Endothelial cell (in vitro differentiated cells): ENCODE measurements at places on chromosomes 6 and 20. TPM values are rescaled to one million over a fixed set of nuclear protein-coding genes. Genes with fewer than 3 reads are reported as not detected.

- H3K4me3 ChIP-seq, result no peak overlapping the region
- DNase-seq, result no peak
- no peak overlapping the region for H3K27ac ChIP-seq
- no peaks in the 10 kb centered on the region for H3K36me3 ChIP-seq
- H3K27me3 ChIP-seq, result peaks cover 3% of the 10 kb centered on the region
Measured at GRCh38 chr6:167118839-167119238, 4.1 kb upstream of the CCR6 start.

Gene SCAF8
- total RNA-seq, result 51.4 TPM

Gene LAMA2
- total RNA-seq, result 2.0 TPM

Gene BRPF3
- total RNA-seq, result 37.6 TPM

Gene SLC17A3
- 0.23 TPM for total RNA-seq

- H3K27me3 ChIP-seq, result peaks cover 13% of the 10 kb centered on the region
- no peak overlapping the region for H3K4me3 ChIP-seq
- DNase-seq, result no peak
- H3K36me3 ChIP-seq, result no peaks in the 10 kb centered on the region
Measured at GRCh38 chr6:41694815-41695526, 40.4 kb downstream of the TFEB start.

GRCh38 chr6:38352636-38353035 is 287.1 kb downstream of the BTBD9 start:
- DNase-seq, result no peak
- H3K4me3 ChIP-seq, result no peak overlapping the region
- peaks cover 3% of the 10 kb centered on the region for H3K4me1 ChIP-seq
- H3K27me3 ChIP-seq, result no peaks in the 10 kb centered on the region
- H3K27ac ChIP-seq, result no peak overlapping the region
- H3K36me3 ChIP-seq, result no peaks in the 10 kb centered on the region

Gene SYCP2L
- total RNA-seq, result 8.1 TPM

DNA sequence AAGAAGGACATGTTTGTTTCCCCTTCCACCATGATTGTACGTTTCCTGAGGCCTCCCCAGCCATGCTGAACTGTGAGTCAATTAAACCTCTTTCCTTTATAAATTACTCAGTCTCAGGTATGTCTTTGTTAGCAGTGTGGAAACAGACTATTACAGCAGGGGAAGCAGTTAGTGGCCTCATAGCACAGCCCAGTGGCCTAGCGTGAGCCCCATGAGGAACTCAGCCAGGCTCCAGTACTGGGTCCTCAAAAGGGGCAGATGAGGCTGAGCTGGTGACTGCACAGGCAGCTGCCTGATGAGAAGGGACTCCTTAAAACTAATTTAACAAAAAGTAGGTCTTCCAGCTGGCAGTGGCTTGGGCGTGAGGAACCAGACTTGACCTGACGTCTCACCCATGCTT is 399.9 kb downstream of the CDH26 start:
- DNase-seq, result no peak
- no peak overlapping the region for H3K27ac ChIP-seq
- no peak overlapping the region for H3K4me3 ChIP-seq

DNA sequence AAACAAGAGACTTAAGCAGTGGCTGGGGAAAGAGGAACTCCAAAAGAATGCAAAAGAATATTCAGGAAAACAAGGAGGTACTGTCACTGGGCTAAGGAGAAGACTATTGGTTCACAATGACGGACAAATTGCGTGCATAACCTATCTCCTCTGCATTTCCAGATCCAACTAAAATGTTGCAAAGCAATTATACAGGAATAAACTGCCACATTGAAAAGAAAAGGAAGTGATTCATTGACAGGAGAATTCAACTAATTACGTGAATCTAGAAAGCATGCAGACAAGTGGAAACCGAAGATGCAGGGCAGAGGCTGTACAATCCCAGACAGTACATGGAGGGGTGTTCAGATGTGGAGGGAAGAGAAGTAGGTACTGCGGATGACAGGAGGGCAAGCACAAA is 152.8 kb upstream of the RIPOR2 start:
- DNase-seq, result no peak
- no peak overlapping the region for H3K27ac ChIP-seq
- no peak overlapping the region for H3K4me3 ChIP-seq
- H3K27me3 ChIP-seq, result peaks cover 6% of the 10 kb centered on the region
- peaks cover 21% of the 10 kb centered on the region for H3K4me1 ChIP-seq
- H3K36me3 ChIP-seq, result no peaks in the 10 kb centered on the region

Gene UTRN
- total RNA-seq, result 164 TPM

DNA sequence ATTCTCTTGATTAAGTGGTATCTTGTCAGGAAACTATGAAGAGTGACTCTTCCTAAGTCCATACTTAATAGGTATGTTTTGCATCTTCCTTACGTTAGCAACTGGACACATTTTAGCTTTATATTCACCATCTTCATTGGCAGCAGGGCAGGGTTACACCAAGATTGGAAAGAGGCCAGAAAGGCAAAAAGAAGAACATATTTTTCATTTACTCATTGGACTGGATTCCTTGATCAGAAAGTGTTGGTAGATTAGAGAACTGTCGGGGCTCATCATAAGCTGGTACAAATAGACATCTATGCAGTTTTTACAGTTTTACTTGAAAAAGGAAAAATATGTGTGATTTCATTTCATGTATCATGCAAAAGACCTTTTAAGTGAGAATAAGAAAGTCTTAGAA is 464.9 kb downstream of the LMBRD1 start:
- H3K27me3 ChIP-seq, result no peaks in the 10 kb centered on the region
- H3K27ac ChIP-seq, result no peak overlapping the region
- DNase-seq, result no peak

DNA sequence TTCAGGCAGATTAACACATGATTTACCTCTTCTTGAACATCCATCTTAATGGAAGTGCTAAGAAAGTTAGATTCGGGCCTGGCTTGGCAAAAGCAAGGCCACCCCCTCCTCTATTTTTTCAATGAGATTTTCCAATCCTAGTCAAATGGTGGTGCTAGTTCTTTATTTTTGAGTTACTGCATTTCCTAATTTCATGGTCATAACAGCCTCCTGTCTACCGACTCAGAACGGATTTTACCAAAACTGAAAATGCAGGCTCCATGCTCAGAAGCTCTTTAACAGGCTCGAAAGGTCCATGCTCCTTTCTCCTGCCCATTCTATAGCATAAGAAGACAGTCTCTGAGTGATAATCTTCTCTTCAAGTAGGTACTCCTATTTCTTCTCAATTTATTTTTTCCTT is 117.2 kb upstream of the ESR1 start:
- H3K36me3 ChIP-seq, result no peaks in the 10 kb centered on the region
- no peak overlapping the region for H3K4me3 ChIP-seq
- no peak for DNase-seq
- H3K4me1 ChIP-seq, result no peaks in the 10 kb centered on the region

Gene SSTR4
- total RNA-seq, result not detected

Gene GRM1
- total RNA-seq, result 0.23 TPM

- H3K27me3 ChIP-seq, result peaks cover 10% of the 10 kb centered on the region
- DNase-seq, result no peak
- H3K4me3 ChIP-seq, result no peak overlapping the region
- H3K4me1 ChIP-seq, result peaks cover 8% of the 10 kb centered on the region
- no peaks in the 10 kb centered on the region for H3K36me3 ChIP-seq
Measured at GRCh38 chr6:41689171-41690008, 46.0 kb downstream of the TFEB start.

Gene TMEM244
- not detected for total RNA-seq

- no peak overlapping the region for H3K4me3 ChIP-seq
- no peaks in the 10 kb centered on the region for H3K4me1 ChIP-seq
- H3K27me3 ChIP-seq, result peaks cover 8% of the 10 kb centered on the region
- DNase-seq, result no peak
- H3K27ac ChIP-seq, result no peak overlapping the region
Measured at GRCh38 chr20:38900606-38901005, 25.6 kb upstream of the FAM83D start.

Gene TSPYL1
- total RNA-seq, result 76.4 TPM

DNA sequence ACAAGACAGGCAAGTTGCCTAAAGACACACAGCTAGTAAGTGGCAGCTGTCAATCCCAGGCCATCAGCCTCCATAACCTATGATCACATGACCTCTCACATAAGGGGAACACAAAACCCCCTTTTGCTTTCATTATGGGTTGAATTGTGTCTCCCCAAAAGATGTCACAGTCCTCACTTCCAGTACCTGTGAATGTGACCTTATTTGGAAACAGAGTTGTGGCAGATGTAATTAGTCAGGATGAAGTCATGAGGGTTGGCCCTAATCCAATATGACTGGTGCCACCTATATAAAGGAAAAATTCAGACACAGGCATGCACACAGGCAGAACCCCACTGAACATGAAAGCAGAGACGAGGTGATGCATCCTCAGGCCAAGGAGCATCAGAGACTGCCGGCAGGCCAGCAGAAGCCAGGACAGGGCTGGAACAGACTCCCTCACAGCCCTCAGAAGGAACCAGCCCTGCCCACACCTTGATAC is 33.6 kb downstream of the GFOD1 start:
- peaks cover 32% of the 10 kb centered on the region for H3K4me1 ChIP-seq
- DNase-seq, result no peak
- H3K36me3 ChIP-seq, result peaks cover 38% of the 10 kb centered on the region
- H3K4me3 ChIP-seq, result no peak overlapping the region
- peaks cover 10% of the 10 kb centered on the region for H3K27me3 ChIP-seq

DNA sequence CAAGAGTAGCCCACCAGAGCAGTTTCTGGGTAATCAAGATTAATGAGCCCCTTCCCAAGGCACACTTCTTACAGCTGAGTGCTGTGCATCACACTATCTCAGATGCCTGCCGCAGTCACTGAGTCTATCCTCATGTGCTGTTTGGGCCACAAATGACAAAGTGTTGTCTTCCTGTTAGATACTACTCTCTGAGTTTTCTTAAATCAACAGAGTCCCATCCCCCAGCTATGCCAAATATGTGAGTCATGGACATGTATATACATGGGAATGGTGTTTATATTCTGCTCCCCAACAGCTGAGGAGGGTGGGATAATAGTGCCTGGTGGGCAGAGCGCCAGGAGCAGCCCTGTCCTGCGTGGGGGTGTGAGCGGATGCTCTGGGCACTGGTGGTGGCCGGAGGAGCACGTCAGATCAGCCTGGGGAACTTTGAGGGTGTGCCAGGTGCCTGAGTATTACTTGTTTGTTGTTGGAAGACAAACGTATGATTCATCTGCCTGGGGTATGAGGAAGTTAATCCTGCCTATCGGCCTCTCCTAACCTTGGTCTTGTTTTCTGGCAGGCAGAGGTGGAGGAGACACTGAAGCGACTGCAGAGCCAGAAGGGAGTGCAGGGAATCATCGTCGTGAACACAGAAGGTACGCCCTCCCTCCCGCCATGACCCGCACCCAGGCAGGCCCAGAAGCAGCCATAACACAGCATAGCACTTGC is 9.6 kb downstream of the DYNLRB1 start:
- peaks cover 45% of the 10 kb centered on the region for H3K36me3 ChIP-seq
- H3K27ac ChIP-seq, result peak overlapping the region; percentile 61
- H3K27me3 ChIP-seq, result peaks cover 7% of the 10 kb centered on the region
- peaks cover 3% of the 10 kb centered on the region for H3K4me1 ChIP-seq

Gene GNL1
- 109 TPM for total RNA-seq

DNA sequence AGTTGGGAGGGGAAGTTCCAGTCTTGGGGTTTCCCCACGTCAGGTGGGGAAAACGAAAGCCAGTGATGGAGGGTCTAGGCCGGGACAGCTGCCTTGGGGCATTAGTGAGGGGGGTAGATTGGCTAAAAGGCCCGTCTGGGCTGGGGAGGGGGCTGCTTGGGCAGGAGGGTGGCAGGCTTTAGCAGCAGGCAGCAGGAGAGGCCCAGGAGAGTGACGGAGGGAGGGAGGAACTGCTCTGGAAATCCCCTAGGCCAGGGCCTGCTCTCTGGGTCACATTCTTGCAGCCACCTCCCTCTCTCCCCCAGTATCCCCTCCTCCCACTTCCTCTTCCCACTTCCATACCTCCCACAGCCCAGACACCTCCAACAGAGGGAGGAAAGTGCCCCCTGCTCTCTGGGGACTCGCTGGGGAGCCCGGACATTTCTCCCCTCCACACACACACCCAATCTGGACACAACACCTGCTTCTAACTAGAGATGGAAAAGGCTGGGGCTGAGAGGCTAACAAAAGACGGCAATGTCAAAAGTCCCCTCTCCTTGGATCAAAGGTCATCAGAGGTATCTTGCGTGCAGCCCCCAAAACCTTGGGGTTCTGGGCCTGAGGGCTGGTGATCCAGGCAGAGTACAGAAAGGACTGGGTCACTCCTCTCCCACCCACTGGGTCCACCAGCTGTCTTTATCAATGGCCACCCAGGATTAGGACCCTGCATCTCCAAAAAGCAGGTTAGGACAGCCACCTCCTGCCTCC is 1.8 kb downstream of the NFKBIE start:
- H3K4me1 ChIP-seq, result peaks cover 31% of the 10 kb centered on the region
- H3K27me3 ChIP-seq, result peaks cover 5% of the 10 kb centered on the region
- peak overlapping the region; percentile 96 for H3K4me3 ChIP-seq
- DNase-seq, result no peak
- H3K36me3 ChIP-seq, result peaks cover 10% of the 10 kb centered on the region
- peak overlapping the region; percentile 82 for H3K27ac ChIP-seq

GRCh38 chr6:77906070-77906469 is 253.2 kb downstream of the MEI4 start:
- H3K27me3 ChIP-seq, result no peaks in the 10 kb centered on the region
- no peaks in the 10 kb centered on the region for H3K4me1 ChIP-seq
- no peaks in the 10 kb centered on the region for H3K36me3 ChIP-seq
- no peak overlapping the region for H3K4me3 ChIP-seq
- H3K27ac ChIP-seq, result no peak overlapping the region

Gene VWA7
- 0.74 TPM for total RNA-seq

Gene BPIFA1
- total RNA-seq, result not detected

Gene PEX7
- 3.7 TPM for total RNA-seq

GRCh38 chr6:166195860-166196238 is 28.2 kb upstream of the TBXT start:
- no peaks in the 10 kb centered on the region for H3K36me3 ChIP-seq
- peaks cover 15% of the 10 kb centered on the region for H3K4me1 ChIP-seq
- no peak overlapping the region for H3K4me3 ChIP-seq
- peaks cover 6% of the 10 kb centered on the region for H3K27me3 ChIP-seq
- DNase-seq, result no peak
- H3K27ac ChIP-seq, result no peak overlapping the region

GRCh38 chr6:42471142-42471541 is 19.4 kb upstream of the TRERF1 start:
- H3K4me1 ChIP-seq, result peaks cover 12% of the 10 kb centered on the region
- peaks cover 2% of the 10 kb centered on the region for H3K27me3 ChIP-seq

DNA sequence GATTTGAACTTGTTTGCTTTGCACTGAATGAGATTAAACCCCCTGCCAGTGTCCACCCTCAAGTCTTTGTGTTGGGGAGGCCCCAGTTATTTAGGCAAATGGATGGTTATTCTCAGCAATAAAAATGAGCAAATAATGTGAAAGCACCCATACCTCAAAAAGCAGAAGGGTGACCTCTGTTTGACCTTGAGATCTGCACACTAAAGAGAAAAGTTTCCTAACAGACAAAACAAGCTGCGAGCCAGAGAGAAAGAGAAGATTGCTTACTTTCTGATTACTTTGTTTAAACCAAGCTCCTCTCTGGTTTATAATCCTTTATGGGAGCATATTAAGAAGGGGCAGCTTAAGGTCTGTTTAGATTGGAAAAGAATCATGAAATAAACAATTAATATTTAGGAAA is 30.4 kb upstream of the TRERF1 start:
- no peak overlapping the region for H3K27ac ChIP-seq
- no peak overlapping the region for H3K4me3 ChIP-seq
- no peaks in the 10 kb centered on the region for H3K4me1 ChIP-seq
- DNase-seq, result no peak
- no peaks in the 10 kb centered on the region for H3K27me3 ChIP-seq

GRCh38 chr20:47040506-47041125 is 146.0 kb downstream of the EYA2 start:
- no peak overlapping the region for H3K27ac ChIP-seq
- no peaks in the 10 kb centered on the region for H3K4me1 ChIP-seq

Gene PLA2G7
- total RNA-seq, result 0.21 TPM

Gene SRC
- total RNA-seq, result 60.8 TPM

- no peaks in the 10 kb centered on the region for H3K27me3 ChIP-seq
- no peak overlapping the region for H3K4me3 ChIP-seq
- H3K36me3 ChIP-seq, result no peaks in the 10 kb centered on the region
- peaks cover 7% of the 10 kb centered on the region for H3K4me1 ChIP-seq
- no peak overlapping the region for H3K27ac ChIP-seq
- no peak for DNase-seq
Measured at GRCh38 chr20:20561841-20562240, 150.6 kb downstream of the RALGAPA2 start.
